M059J (cell line): ENCODE measurements at places on chromosomes 7 and 10. TPM values are rescaled to one million over a fixed set of nuclear protein-coding genes. Genes with fewer than 3 reads are reported as not detected.
A peak's percentile ranks its signal among the peaks of the same experiment; 100 is the strongest.

- peak; percentile 8 for DNase-seq
These were observed 7.1 kb upstream of the FAM107B start for GRCh38 chr10:14781763-14782162.

DNA sequence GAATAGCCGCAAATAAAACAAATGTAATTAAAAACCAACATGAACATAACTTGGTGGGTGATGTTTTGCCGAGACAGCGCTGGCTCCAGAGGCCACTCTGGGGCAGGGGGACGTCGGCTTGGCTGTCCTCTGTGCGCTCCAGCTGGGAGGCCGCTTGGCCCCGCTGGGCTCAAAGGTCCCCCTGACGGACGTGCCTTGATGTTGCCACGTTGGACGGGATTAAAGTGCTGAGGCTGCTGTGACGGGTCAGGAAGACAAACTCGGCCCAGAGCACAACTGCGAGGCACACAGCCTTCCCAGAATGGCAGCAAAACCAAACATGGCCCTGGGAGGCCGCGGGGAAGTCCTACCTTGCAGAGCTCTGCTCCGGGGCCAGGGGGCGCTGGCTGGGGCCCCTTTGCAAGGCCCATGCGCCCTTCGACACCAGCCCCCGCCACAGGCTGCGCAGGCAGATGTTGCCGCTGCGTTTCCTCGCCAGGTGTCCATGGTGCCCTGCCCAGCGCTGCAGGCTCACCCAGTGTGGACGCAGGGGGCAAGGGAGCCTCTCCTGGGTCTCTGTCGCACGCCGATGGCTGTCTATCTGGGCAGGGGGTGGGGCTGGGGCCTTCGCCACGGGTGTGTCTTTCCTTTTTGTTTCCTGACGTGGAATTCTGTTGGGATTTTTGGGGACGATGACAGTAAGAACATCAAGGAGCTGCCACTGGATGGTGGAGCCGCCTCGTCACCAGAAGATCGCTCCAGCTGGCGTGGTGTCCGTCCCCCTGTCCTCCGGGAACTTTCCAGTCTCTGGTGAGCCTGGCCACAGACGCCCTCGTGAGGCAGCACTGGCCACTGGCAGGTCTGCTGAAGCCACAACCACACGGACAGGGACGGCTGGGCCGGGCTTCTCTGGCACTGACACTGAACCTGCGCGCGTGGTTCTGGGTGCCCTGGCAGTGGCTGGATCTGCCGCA, 99.6 kb upstream of the DIP2C start:
- DNase-seq: peak; percentile 67

GRCh38 chr7:39338716-39339115, 227.5 kb upstream of the YAE1 start:
- no peak for DNase-seq

- DNase-seq: no peak
These were observed 12.1 kb upstream of the TRPV6 start for GRCh38 chr7:142897691-142898090.

TEX36 gene
- 0.10 TPM in 1 of 2 replicates, not detected in the other for total RNA-seq

MACC1 gene
- 0.07 and 0.15 TPM in 2 replicates for total RNA-seq

ZNF467 gene
- total RNA-seq: 0.96 TPM in 1 of 2 replicates, not detected in the other
